ENCODE measurements at places on chromosomes 2 and 18.

GRCh38 chr18:26706911-26707351, 158.6 kb downstream of the AQP4 start:
- no peak for DNase-seq

DNA sequence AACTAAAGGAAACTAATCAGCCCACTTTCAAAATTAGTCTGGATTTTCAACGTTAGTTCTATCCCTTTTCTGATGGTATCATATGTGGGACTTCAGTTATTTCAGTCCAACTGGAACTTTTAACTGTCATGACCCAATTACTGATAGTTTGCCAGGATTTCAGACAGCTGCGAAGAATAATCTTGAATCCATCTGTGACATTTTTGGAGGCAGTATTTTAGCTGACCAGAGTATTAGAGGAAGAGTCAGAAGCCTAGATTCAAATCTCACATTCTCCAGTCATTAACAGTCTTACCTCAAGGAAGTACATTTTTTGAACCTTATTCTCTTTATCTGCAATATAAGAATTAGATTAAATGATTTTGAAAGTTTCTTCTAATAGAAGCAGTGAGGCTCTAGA, 81.3 kb downstream of the PTRHD1 start:
- DNase-seq, result no peak

- DNase-seq, result no peak
These were observed 60.0 kb upstream of the DTNA start for GRCh38 chr18:34650121-34650545.

- DNase-seq, result no peak
These were observed 678.7 kb downstream of the EPHA4 start for GRCh38 chr2:220893411-220893810.

- no peak for DNase-seq
These were observed 1.5 kb downstream of the ASNSD1 start for GRCh38 chr2:189662669-189663226.

- no peak for DNase-seq
These were observed 146.3 kb upstream of the SKOR2 start for GRCh38 chr18:47397671-47398319.

DNA sequence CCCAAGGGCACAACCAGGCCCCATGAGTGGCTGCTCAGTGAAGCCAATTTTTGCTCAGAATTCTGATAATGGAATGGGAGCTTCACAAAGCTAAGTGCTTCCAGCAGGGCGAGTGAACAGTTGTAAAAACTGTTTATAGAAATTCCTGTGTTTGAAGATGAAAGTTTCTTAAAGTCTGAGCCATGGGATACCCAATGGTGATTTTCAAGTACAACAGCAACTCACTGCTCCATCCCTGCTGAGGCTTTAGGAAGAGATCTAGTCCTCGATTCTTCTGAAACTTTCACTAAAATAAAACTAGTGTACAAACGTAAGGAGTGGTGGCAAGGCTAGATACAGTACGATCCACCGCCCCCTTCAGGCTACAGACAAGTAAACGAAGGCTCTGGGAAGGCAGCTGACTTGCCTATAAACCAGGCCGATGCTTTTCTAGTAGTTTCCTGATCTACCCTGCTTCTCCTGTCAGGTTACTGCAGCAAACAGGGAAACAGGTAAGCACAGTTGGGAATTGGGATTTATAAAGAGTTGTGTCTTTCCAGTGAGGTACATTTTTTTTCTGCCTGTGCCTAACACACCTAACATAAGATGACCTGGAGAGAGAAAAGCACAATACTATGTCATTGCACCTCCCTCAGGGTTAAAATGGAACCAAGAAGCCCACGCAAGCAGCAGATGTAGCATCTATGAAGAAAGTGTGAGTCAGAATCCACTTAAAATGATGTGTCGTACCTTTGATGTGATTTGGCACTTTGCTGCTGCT, 108.7 kb downstream of the UXS1 start:
- no peak for DNase-seq

GRCh38 chr18:41745166-41746049, 209.6 kb upstream of the PIK3C3 start:
- no peak for DNase-seq

GRCh38 chr18:2213905-2214304, 357.4 kb downstream of the METTL4 start:
- no peak for DNase-seq

GRCh38 chr2:2575870-2576386, 244.9 kb upstream of the MYT1L start:
- DNase-seq, result no peak

DNA sequence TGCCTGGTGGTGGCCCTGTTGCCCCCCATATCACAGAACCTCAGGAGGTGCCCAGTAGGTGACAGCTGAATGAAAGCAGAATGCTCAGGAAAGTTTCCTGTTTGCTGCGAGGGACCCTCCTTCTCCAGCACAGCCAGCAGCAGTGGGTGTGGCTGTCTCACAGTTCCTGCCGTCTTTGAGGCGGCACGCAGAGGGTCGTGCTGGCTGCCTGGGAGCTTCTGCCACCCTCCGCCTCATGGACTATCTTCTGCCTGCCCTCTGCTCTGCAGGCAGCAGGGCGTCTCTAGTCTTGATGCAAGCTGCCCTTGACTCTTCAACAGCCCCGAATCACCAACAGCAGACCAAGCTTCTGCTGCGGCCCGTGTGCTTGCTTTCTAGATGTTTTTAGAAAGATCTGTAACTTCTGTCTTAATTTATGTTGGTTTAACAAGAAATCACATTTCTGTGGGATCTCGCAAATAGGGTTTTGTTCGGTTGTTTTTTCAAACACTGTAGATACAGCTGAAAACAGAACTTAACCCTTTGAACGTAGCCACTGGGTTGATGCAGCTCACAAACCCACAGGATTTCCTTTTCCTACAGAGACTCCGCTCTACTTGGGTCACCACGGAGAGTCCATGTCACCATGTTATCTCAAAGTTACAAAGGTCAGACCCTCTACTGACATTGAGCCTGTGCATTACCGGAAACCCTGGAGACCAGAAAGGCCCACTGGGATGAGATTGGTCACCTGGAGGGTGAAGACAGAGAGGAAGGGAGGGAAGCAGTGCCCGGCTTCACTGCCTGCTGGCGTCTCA, 144.9 kb downstream of the ACOXL start:
- no peak for DNase-seq

GRCh38 chr2:65557616-65558573, 125.5 kb upstream of the SPRED2 start:
- DNase-seq, result no peak

GRCh38 chr2:132668987-132669907, 758 bp downstream of the LYPD1 start:
- no peak for DNase-seq

GRCh38 chr2:201793631-201794030, 12.7 kb upstream of the CDK15 start:
- DNase-seq, result no peak

- DNase-seq, result no peak
These were observed 58.3 kb upstream of the PXDN start for GRCh38 chr2:1802469-1803216.

- no peak for DNase-seq
These were observed 1.8 kb downstream of the ZFP36L2 start for GRCh38 chr2:43224571-43225092.

DNA sequence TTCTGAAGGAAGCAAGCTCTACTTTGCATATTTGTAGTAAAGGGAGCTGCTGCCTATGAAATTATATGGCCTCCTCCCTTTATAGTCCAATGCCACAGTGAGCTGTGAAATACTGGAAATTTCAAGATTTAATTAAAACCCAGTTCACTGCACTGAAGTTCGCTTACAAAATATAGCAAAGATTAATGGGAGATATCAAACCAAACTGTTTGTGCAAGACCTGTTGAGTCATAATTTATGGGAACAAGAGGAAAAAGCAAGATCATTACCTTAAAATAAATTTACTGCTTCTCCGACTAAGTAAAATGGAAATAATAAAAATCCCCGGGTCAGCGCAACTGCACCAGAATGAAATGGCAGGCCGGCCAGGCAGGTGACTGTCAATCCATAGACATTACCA, 215.5 kb upstream of the RAB6C start:
- DNase-seq, result no peak

- no peak for DNase-seq
These were observed 234.8 kb upstream of the PXDN start for GRCh38 chr2:1979138-1979537.

- DNase-seq, result no peak
These were observed 112.5 kb downstream of the MAP3K20 start for GRCh38 chr2:173187941-173188788.

DNA sequence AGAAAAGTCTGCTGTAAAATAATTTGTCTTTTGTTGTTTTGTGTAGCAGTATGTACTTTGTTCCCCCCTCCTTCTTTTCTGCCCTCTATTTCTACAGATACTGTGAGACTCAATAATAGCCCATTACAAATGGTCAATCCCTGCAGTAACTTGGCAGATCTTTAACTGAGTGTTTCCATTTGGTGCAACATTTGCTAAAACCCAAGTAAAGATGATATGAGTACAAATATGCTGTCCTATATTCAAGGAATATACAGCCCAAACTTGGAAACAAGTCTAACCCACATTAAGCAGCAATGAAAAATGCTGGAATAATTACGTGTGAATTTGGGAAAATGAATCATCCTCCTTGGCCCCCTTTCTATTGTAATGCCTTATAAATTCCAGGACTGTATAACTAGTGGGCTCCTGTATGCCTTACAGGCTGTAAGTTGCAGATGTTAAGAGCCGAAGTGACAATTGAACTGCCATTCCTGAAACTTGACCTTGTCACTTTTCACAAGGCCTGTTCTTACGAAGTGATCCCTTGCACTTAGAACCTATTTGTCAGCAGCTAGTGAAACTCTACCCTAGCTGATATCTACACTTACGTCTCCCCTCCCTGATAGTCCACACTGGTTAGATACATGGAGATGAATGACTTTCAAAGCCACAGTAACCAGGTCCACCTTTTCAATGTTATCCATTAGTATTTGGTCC, 104.9 kb downstream of the IRS1 start:
- DNase-seq, result no peak

DNA sequence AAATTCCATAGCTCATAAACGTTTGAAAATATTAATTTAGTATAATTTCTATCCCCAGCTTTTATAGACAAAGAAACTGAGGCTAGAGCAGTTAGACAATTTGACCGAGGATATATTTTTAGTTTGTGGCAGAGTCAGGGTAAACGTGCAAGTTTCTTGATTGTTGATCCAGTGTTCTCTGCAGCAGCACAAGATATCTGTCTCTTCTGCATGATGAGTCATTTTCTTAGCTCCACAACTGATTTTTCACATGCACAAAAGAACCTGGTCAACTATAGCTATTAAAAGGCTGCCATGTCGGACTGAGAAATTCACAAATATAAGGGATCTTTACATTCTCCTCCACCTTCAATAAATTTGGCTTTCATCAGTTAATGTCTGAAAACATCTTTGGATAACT, 143.4 kb upstream of the CYP26B1 start:
- no peak for DNase-seq

DNA sequence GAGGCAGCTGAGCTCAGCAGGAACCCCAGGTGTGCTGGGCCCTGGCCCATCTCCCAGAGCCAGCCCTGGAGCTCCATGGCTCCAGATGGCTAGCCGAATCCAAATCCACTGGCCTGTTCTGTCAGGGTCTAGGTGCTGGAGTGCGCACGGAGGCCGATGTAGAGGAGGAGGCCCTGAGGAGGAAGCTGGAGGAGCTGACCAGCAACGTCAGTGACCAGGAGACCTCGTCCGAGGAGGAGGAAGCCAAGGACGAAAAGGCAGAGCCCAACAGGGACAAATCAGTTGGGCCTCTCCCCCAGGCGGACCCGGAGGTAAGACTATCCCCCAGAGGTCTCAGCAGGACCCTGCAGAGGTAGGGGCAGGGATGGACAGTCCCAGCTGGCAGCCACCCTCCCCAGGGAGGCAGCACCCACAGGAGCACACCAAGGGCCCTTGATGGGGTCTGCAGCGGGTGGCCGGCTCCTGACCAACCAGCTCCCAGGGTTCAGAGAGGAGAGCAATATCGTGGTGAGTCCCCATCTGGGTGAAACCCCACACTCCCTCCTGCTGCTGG, 26.1 kb upstream of the PRLH start:
- DNase-seq, result no peak

- DNase-seq, result no peak
These were observed 120.9 kb downstream of the FAM210A start for GRCh38 chr18:13605477-13605876.

- DNase-seq, result no peak
These were observed 129.0 kb upstream of the PXDN start for GRCh38 chr2:1873343-1873742.

GRCh38 chr2:102508863-102509262, 35.8 kb downstream of the SLC9A4 start:
- no peak for DNase-seq

DNA sequence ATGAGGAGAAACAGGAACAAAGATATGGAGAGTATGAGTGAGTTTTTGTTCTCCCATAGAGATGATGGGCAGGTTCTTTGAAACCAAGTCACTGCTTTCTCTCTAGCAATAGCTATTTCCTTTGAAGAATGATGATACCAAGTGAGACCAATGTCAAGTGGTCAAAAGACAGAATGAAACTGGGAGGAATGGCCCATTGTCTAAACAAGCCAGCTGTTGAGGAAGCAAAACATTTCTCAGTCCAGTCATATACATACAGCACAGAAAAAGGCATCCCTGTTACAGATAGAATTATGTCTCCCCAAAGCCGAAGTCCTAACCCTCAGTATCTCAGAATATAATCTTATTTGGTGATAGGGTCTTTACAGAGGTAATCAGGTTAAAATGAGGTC, 66.1 kb upstream of the EPC2 start:
- no peak for DNase-seq
